ENCODE measurements at places on chromosomes 16 and 17. TPM values are rescaled to one million over a fixed set of nuclear protein-coding genes. Genes with fewer than 3 reads are reported as not detected.

The KRT33B gene
- not detected for polyA plus RNA-seq

- peak; percentile 64 for DNase-seq
These were observed at the start of gene CBFA2T3 for GRCh38 chr16:88977018-88977811. TSS of gene CBFA2T3 (minus strand) at chr16:88977207. CDS start at chr16:88976807, 400 bp downstream.

DNA sequence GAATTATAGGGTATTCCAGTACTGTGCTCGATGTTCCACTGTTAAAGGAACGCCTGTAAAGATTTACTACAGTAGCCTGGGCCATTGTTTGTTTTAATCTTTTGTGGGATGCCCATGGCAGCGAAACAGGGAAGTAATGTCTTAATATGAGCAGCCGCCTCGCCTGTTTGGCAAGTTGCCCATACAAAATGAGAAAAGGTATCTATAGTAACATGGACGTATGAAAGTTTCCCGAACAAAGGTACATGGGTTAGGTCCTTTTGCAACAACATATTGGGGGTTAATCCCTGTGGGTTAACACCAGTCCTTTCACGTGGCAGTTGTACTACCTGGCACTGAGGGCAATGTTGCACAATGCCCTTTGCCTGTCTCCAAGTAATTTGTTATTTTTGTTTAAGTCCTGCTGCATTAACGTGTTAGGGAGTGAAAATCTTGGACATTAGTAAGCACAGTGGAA lies 21.1 kb upstream of the TMC5 start:
- no peak for DNase-seq

DNA sequence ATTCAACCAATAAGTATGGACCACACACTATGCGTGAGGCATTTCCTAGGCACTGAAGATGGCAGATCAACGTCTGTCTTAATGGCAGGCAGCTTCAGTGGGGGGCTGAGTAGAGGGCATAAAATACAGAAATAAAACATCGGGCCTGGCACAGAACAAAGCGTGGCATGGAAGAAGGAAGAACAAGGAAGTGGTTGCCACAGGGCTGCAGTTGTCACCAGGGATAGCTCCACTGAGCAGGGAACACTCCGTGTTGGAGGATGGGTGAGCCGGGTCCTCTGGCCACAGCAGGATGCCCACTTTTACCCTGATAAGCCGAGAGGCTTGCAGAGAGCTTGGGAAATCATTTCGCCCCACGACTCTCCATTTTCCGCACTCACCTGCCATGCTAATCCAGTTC lies 6.3 kb downstream of the CDIP1 start:
- DNase-seq: no peak

The ABCA3 gene
- 6.3 TPM for polyA plus RNA-seq

The VTN gene
- 20.5 TPM for polyA plus RNA-seq

The DCXR gene
- 69.8 TPM for polyA plus RNA-seq

DNA sequence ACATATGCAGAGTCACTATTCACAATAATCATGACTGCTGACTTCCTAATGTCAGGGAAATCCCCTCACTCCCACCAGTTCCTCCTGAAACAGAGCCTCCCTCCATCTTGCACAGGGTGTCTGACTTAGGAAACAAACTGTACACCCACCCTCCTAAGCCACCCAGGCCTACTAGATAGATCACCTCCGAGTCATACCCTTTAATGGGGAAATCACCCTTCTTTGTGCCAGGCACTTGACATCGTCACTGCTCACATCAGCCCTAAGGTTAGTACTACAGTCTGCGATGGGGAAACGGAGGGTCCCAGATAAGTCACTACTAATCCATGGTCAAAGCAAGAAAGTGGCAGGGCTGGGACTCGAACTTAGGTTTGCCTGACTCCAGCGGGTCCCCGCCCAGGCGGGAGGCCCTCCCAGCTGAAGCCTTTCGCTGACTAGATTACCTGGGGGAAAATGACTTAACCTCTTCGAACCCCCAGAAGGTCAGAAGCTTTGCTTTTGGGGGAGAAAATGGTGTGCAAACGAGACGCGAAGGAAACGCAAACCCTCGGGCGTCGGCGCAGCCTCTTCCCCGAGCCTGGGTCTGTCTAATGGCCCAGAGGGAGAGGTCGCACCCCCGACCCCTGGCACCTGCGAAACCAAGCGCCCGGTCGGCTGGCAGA lies 3.4 kb upstream of the MLLT6 start:
- DNase-seq: peak; percentile 10

DNA sequence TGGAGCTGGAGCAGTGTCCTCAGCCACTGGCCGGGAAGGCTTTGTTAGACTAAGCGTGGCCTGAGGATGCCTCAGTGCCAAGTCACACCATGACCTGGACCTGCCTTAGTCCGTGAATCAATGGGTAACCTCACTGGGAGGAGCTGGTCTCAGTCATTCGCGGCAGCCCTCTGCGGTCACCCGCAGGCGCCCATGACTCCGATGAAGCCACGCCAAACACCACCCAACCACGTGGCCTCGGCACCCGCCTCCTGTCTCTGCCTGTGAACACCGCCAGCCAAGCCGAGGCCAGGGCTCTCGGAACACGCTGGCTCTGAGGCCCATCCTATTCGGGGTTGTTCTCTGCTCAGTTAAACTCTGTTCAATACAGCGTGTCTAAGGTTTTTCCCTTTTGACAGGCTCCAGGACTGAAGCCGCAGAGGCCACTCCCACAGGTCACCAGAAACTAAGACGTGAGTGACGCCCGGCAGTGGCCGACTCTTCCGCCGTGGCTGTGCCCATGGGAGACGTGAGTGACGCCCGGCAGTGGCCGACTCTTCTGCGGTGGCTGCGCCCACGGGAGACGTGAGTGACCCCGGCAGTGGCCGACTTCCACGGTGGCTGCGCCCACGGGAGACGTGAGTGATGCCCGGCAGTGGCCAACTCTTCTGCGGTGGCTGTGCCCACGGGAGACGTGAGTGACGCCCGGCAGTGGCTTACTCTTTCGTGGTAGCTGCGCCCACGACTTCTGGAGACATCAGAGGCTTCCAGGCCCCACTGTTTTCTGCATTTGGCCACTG lies 16.8 kb upstream of the PABPN1L start:
- no peak for DNase-seq

DNA sequence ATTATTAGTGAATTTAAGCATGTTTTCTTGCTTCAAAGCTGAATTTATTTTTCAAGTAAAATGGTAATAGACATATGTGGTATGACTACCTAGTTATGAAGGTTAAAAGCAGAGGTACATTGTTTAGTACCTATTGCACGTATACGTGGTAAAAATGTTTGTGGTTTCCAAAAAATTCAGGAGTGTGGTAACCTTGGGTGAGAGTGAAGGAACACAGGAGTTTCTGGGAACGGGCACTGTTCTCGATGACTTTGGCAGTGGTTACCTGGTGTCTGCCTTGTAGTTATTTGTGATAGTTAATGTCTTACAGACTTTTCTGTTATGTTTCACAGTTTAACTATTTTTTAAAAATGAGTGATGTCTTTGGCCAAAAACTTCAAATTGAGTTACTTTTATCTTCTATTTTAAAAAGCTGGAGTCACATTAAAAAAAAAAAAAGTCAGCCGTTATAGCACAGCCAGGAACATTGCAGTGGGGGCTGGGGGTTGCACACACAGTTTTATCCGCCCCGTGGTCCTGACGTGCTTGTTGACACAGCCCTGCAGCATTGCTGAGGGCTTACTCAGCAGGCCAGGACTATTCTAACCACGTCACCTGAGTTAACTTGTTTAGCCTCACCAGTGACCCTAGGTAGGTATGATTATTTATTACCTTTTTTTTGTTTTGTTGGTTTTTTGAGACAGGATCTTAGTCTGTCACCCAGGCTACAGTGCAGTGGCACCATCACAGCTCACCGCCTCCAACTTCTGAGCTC lies 10.9 kb downstream of the JPT2 start:
- no peak for DNase-seq

The USP43 gene
- polyA plus RNA-seq: 8.0 TPM

The MT4 gene
- polyA plus RNA-seq: not detected

GRCh38 chr16:6375465-6376075 lies 957.1 kb upstream of the RBFOX1 start:
- no peak for DNase-seq

The SLC16A13 gene
- 4.0 TPM for polyA plus RNA-seq

The PROCA1 gene
- 10.4 TPM for polyA plus RNA-seq

DNA sequence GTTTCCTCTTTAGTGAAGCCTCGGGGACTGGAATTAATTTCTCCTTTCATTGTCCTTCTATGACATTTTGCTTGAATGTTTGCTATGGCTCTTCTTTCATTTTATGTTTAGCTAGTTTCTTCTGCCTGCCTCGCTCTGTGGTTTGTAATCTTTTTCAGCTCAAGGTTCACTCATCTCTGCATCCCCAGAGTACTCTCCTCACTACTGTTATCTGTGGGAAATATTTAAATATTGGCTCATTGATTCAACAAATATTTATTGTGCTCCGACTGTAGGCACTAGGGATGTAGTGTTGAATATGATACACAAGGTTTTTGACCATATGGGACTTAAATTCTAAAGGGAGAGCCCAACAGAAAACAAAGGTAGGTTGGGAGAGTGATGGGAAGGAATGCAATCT lies 195.9 kb downstream of the PHKB start:
- DNase-seq: no peak

GRCh38 chr17:55158439-55158838 lies 106.3 kb upstream of the HLF start:
- DNase-seq: no peak

- no peak for DNase-seq
These were observed 5.4 kb upstream of the C17orf107 start for GRCh38 chr17:4893721-4894560.

DNA sequence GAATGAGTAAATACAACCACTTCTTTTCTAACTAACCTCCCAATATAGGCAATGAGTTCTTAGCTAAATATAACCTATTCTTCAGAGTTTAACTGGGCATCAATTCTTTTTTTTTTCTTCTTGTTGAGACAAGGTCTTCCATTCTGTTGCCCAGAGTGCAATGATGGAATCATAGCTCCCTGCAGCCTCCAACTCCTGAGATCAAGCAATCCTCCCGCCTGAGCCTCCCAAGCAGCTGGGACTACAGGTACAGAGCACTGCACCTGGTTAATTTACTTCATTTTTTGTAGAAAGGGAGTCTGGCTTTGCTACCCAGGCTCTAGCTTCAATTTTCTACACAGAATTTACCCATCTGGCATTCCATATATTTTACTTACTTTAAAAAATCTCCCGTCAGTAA lies 1.1 kb downstream of the METTL16 start:
- no peak for DNase-seq

The PRSS21 gene
- 0.22 TPM for polyA plus RNA-seq

The LIG3 gene
- polyA plus RNA-seq: 47.4 TPM

GRCh38 chr17:16991349-16992009 lies 19.6 kb upstream of the TNFRSF13B start:
- peak; percentile 60 for DNase-seq

DNA sequence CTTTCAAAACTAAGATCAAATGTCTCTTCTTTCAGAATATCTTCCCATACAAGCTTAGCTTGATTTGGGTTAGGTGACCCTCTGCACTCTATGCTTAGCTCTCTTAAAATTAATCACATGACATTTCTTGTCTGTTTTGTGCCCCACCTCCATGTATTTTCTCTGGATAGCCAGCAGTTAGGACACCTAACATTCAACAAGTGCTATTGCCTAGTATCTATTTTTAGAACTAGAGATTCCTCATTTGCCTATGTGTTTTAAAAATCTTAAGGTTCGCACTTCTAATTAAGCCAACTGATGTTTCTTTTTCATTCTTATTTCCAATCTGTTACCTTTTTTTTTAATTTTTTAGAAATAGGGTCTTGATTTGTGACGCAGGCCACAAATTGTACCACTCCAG lies 129.7 kb upstream of the C17orf78 start:
- no peak for DNase-seq

DNA sequence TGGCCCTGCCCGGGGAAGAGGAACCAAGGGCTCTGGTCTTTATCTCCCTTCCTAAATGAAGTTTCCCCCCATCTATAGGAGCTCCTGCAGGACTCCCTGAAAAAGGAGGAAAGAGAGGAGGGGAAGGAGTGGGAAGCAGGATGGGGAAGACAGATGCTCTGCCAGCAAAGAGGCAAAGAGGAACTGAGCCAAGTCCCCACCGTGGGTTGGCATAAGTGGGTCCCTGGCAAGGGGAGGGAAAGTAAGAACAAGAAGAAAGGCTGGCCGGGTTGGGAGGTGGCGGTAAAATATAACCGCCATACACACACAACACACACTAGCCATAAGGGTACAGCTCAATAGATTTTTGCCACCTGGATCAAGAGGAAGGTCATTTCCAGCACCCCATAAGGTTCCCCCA lies 6.1 kb upstream of the EIF1 start:
- no peak for DNase-seq

The TBC1D3C gene
- polyA plus RNA-seq: not detected

GRCh38 chr16:1474796-1475551 lies at the start of gene CLCN7:
TSS of gene CLCN7 (minus strand) at chr16:1475028. CDS start at chr16:1474974, 54 bp downstream.
- peak; percentile 83 for DNase-seq

- DNase-seq: no peak
These were observed 862 bp downstream of the DCAKD start for GRCh38 chr17:45050481-45051059.

GRCh38 chr17:57484826-57485565 lies 228.7 kb downstream of the MSI2 start:
- DNase-seq: no peak

DNA sequence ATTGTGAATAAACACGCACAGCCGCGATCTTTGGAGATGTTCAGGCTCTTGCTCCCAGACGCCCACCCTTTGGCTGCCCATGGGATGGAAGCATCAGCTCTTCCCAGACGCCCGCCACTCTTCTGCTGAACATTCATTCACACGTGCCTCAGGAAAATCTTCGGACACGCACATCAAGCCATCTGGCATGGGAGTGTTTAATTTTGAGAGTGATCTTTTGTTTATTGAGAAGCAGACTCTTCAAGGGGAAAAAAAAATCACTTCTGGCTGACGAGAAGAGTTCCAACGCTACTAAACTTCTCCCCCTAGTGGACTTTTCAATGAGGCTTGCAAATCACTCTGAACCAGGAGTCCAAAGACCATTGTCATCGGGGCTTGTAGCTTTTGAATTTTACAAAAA lies 62.0 kb upstream of the NUDT7 start:
- DNase-seq: peak; percentile 53

The SPIRE2 gene
- polyA plus RNA-seq: 15.7 TPM

DNA sequence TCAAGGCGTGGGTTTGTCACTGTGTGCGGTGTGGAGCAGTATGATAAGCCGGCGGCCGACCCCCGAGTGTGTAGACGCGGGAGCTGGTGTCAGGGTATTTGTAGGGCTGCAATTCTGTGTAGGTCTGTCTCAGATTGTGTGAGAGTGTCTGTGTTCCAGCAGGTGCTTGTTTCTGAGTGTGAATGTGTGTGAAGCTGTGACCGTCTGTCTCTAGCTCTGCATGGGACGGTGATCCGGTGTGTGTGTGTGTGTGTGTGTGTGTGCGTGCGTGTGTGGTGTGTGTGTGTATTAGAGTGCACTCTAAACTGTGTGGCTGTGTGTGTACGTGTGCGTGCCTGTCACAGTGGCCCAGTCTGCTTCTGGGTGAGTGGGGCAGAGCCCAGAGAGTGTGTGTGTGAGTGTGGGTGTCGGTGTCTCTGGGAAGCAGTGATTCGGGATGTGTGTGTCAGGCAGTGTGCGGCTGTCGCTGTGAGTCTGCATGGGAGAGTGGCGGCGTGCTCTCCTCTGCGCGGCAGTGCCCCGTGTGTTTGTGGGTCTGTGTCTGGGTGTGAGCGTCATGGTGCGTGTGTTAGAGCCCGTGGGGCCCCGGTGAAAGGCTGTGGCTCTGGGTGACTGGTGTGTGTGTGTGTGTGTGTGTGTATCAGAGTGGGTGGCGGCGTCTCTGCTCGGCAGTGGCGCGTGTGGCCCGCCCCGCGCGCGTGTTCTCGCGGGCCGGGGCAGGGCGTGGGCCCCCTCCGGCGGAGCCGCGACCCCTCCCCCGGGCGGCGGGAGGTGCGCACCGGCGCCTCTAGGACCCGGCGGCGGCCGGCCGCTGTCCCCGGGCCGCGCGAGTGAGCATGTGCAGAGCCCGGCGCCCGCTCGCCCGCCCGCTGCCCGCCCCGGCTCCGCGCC lies at the start of gene WSCD1:
TSS of gene WSCD1 (plus strand) at position 841 of the 891 bp plus-strand sequence. CDS start 10,280 bp downstream, outside the sequence.
- no peak for DNase-seq

Data from left kidney (tissue), 8 donors.